Renal cortical epithelial cell (primary cell): ENCODE measurements at places on chromosomes 7 and 10. TPM values are rescaled to one million over a fixed set of nuclear protein-coding genes. Genes with fewer than 3 reads are reported as not detected.

GLI3 gene
- 0.35 and 1.6 TPM in 2 replicates for total RNA-seq

CYP2E1 gene
- 0.40 and 7.6 TPM in 2 replicates for total RNA-seq

HOXA6 gene
- 2.8 and 22.0 TPM in 2 replicates for total RNA-seq

BTBD16 gene
- 0.45 TPM in 1 of 2 replicates, not detected in the other for total RNA-seq

PANK1 gene
- total RNA-seq, result 14.6 and 25.3 TPM in 2 replicates

C7orf33 gene
- not detected in 2 replicates for total RNA-seq

XRCC2 gene
- total RNA-seq, result 0.85 and 2.1 TPM in 2 replicates

PTER gene
- total RNA-seq, result 25.6 and 34.7 TPM in 2 replicates

TMEM248 gene
- 82.5 and 114 TPM in 2 replicates for total RNA-seq

WNT16 gene
- total RNA-seq, result 0.30 TPM in 1 of 2 replicates, not detected in the other

DYNC1I1 gene
- total RNA-seq, result 0.20 and 0.52 TPM in 2 replicates

STYXL1 gene
- total RNA-seq, result 51.4 and 102 TPM in 2 replicates

GNGT1 gene
- total RNA-seq, result 0.05 TPM in 1 of 2 replicates, not detected in the other

FXYD4 gene
- total RNA-seq, result not detected in 2 replicates

CALML5 gene
- total RNA-seq, result not detected in 2 replicates

PLA2G12B gene
- 0.05 TPM in 1 of 2 replicates, not detected in the other for total RNA-seq

CLRN3 gene
- 0.65 TPM in 1 of 2 replicates, not detected in the other for total RNA-seq

OR2A7 gene
- 1.7 and 5.6 TPM in 2 replicates for total RNA-seq

MYL7 gene
- total RNA-seq, result not detected in 2 replicates

AGMO gene
- total RNA-seq, result 0.05 and 0.35 TPM in 2 replicates

UCN3 gene
- total RNA-seq, result not detected in 2 replicates

EBLN1 gene
- total RNA-seq, result not detected in 2 replicates

FAM20C gene
- 34.9 and 119 TPM in 2 replicates for total RNA-seq

ZNF503 gene
- total RNA-seq, result 5.2 and 21.7 TPM in 2 replicates
